Activated CD4-positive, alpha-beta T cell treated with anti-CD3 and anti-CD28 coated beads, Interleukin-2, amount 50 U/mL, for 1 hour (primary cell): ENCODE measurements at places on chromosomes 1 and 21.

DNA sequence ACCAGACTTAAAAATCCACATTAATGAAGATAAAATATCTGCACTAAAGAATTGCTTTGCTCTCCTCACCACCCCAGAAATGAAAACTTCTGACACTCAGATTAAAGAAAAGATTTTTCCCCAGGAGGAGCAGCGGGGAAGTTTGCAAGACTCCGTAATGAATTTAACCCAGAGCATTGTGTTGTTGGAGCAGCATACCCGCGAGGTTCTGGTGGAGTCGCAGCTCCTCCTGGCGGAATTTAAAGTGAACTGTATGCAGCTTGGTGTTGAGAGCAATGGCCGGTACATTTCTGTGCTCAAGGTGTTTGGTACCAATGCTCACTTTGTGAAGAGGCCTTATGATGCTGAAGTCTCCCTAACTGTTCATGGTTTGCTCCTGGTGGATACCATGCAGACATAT lies 46.4 kb downstream of the VPS13D start:
- peak; percentile 2 for DNase-seq

DNA sequence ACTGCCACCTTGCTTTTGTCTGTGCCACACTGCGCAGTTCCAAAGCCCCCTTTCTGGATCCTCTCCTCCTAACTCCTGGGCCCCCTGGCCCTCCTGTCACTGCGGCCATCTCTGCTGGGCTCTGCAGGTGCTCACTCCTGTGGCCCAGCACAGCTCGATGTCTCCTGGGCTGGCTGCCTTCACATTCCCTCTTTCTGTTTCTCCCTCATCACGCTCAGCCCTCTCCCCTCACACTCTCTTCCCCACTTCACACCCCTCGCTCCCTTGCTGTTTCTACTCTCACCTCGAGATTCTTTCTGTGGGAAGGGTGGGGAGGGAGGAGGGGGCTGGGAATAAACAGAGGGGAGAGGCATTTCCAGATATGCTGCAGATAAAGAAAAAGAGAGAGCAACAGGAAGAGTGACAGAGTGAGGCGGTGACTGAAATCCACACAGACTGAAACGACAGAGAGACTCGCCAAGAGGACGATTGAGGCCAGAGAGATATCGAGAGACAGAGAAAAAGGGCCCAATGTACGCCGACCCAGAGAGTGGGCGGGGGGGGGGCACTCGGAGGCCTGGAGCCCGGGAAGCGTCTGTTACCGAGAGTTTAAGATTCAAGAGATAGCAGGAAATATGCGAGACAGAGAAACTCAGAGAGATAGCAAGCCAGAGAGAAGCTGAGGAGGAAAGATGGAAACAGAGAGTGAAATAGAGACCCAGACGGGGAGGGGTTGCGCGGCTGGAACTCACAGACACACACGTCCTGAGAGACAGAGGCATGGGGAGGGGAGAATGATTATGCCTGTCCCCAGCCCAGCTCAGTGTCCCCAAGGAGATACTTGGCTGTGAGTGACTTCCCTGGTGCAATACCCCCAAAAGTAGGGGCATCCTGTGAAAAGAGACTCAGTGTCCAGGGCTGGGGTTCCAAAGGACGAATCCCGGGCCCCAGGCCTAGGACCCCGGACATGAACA lies 666 bp downstream of the CSF3R start:
- DNase-seq, result no peak

DNA sequence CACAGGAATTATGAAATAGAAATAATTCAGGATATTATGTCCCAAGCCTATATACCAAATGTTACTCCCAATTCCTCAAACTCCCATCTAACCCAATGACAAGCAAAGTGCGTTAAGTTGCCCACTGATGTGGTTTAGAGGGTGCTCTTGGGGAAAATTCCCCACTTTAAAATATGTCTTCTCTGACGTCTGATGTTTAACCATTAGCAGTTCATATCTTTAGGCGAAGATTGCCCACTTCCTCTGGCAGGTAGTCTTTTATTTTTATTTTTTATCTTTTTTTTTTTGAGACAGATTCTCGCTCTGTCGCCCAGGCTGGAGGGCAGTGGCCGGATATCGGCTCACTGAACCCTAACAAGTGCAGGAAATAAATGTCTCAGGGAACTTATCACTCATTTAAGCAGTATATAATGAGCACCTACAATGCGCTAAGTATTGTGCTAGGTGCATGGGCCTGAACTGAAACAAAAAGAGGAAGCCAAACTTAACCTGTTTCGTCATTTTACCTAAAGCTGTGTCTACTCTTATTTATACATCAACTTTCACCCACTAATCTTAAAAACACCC lies 1.3 kb upstream of the LYST start:
- peak; percentile 48 for DNase-seq

DNA sequence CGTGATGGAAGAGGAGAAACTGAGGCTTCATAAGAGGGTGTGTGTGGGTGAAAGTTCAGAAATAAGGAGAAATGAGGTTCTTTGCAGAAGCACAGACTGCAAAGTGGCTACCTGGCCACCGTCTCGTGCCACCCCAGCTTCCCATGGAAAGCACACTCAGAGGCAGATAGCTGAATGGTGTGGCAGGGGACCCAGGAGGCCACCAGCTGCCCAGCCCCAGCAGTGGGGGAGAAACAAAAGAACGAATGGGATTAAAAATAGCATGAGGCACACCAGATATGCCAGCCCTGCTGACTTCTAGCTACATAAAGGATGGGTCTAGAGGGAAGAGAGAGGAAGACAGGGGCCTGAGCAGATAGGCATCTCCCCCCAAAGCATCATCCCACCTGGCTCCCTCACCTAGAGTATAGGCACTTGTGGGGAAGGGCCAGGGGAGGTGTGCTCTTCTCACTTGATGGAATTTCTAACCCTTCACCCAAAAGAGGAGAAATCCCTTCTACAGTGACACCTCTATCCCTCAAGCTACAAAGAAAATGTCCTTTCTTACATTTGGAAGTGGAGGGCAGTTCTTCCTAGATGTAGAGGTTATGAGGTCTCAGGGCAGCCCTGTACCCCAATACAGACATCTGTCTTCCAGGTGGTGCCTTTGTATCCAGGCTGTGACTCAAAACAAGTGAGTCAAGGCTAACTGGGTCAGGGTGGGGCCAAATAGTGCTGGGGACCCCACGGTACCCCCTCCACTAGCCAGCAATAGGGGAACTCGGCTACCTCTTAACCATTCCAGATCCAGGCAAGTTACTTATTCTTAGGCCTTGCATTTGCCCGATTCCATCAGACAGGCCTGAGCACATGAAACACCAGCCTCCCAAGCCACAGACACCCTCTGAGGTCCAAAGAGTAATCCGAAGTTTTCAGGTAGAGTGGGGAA lies 3.5 kb downstream of the HDGF start:
- no peak for DNase-seq

- no peak for DNase-seq
Measured at GRCh38 chr1:161037661-161038522, 872 bp downstream of the TSTD1 start.

- DNase-seq, result no peak
Measured at GRCh38 chr21:39674801-39675200, 62.1 kb downstream of the B3GALT5 start.

GRCh38 chr21:44713846-44714245 lies 2.5 kb upstream of the TSPEAR start:
- DNase-seq, result no peak

- DNase-seq, result no peak
Measured at GRCh38 chr1:209692296-209692695, 12.3 kb upstream of the HSD11B1 start.

GRCh38 chr21:22898051-22898665 lies 1899.9 kb downstream of the NCAM2 start:
- DNase-seq, result no peak

DNA sequence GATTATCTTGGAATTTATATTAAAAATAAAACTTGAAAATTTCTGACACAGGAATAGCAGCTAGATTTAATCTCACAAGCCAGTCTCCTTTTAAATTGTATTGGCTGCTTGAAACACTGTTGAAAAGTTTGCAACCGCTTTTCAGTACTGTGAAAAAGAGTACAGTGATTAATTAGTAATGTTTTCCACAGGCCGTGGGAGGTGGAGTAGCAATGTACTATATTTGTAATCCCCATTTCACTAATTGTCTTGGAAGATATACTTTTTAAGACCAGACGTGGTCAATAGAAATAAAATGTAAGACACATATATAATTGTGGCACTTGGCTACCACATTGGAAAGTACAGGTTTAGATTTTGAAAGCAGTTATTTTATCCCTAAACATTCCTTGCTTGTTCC lies 40.8 kb upstream of the MYOCOS start:
- DNase-seq, result no peak

DNA sequence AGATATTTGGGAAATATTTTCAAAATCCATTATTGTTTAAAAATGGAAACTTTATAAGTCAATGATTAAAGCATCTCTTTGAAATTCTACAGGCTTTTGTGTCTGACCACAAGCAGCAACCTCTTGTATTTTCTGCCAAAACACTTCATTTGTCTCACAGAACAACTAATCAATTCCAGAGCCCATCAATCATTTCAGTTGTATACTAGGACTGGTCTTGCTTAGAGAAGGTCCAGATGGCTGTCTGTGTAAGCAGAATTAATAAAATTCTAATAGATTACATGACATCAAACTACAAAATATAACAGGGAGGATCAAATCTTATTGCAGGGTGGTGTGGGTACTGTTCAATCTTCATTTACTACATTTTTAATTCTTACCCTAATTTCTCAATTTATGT lies 76.4 kb downstream of the ACBD6 start:
- DNase-seq, result no peak

GRCh38 chr1:68230901-68231626 lies 1.3 kb downstream of the WLS start:
- no peak for DNase-seq

DNA sequence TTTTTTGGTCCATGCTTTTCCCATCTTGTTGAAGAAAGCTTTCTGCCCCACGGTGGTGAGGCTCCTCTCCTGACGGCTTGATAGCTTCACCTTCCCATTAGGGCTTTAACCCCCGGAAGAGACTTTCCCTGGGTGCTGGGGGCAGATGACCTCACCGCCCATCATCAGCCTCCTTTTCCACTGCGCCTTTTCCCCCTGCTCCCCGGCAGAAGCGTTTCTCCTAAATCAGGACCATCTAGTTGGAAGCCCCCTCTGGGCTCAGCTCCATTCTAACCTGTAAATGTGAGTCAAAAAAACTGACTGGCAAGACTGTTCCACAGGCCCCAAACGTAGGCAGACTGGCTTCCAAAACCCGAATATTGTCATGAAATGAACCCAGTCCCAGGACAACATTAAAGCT lies 6.7 kb downstream of the POFUT2 start:
- no peak for DNase-seq

- DNase-seq, result no peak
Measured at GRCh38 chr1:20555025-20555757, 2.8 kb downstream of the FAM43B start.

DNA sequence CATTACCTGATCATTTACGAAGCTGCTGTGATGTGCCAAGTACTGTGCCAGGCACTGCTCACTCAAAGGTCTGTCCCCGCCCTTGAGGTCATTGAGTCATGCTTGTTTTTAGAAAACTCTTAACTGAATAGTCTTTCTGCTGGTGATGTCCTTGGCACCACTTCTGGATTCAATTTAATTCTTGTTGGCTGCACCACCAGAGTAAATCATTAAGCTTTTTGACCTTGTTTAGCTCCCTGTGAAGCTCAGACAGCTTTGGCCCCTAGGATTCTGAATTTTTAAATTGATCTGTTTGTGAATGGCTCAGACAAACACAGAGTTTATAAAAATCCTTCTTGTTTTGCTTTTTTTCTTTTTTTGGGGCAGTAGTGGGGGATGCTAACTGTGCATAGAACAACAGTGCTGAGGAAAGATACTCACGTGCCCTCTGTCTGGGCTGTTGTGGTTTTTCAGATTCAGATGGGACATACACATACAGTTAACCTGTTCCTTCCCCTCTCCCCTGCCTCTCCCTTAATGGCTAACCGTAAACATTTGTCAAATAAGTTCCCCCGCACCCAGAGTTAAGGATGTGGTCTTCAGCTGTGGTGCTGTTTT lies 67.6 kb downstream of the MTR start:
- no peak for DNase-seq

DNA sequence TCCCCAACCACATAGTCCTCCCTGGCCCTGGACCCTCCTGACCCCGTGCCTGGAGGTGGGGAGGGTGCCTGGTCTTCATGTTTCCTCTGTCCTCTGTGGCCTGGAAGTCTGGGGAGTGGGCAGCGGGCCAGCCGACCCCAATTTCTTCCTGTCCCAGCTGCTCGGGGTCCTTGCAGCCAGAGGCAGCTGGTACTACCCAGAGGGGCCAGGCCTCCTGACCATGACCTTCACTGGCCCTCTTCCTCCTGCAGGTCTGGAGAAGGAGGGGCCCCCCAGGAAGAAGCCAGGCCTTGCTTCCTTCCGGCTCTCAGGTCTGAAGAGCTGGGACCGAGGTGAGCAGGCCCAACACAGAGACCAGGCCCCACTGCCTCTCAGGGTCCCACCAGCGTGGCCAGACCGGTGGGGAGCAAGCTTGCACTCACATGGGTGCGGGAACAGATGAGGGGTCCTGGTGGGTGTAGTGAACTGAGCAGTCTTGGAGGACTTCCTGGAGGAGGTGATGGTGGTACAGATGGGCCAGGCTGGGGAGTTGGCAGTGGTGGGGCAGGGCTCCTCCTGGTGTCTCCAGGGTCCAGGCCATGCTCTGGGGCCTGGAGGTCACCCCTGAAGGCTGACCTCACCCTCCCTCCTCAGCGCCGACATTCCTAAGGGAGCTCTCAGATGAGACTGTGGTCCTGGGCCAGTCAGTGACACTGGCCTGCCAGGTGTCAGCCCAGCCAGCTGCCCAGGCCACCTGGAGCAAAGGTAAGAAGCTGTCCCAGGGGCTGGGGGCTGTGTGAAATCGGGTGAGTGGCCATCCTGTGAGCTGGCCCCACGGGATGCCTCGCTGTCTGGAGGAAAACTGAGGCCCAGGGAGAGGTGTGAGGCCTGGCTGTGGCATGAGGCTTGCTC lies 32.7 kb downstream of the TRIM11 start:
- DNase-seq, result no peak

DNA sequence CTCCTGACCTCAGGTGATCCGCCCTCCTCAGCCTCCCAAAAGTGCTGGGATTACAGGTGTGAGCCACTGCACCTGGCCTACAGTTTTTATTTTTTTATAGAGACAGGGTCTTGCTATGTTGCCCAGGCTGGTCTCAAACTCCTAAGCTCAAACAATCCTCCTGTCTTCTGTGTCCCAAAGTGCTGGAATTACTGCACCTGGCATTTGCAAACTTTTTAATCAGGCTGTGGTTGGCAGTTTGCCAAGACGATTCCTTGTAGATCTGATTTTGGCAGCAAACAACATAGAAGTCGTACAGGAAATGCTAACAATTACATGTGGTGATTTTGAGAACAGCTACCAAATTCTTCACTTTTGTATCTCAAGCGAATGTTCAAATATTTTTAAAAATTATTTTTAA lies 10.1 kb downstream of the RBP7 start:
- DNase-seq, result no peak

DNA sequence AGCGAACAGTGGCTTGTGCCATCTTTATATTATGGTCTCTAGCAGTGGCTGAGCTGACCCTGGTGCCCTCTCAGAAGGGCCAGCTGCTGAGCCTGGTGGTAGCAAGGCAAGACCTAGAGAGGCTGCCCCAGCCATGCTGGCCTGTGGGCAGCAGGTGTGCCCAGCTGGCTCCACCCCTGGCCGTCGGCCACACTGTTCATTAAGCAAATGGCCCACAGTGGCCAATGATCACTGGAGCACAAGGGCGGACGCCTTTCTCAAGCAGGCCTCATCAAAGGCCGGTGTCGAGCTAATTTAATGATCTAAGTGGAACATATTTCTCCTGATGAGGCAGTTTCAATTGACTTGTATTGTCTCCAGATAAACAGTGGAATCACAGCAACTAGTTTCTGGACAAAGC lies 89.4 kb downstream of the GRIK3 start:
- no peak for DNase-seq

GRCh38 chr1:175877939-175878737 lies 134.7 kb upstream of the TNR start:
- no peak for DNase-seq
